ENCODE measurements at places on chromosomes 11 and 22.

DNA sequence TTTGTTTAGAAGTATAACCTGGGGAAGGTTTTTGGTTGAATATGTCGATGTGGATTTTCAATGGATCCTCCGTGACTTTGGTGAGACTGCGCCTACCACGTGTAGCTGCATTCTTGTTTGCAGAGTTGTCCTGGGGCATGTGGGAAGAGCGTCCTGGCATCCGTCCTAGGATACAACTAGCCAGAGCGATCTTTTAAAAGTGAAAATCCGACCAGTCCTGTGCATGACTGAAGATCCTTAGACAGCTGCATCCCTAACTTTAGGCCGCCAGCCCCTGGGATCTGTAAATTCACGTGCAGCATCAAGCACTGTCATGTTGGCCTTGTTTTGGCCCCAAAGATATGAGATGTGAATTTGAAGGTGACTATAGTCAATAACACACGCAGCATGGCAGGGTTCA, 22.4 kb upstream of the THY1 start:
- no peak for DNase-seq

GRCh38 chr22:42808521-42808920, 48.6 kb downstream of the ARFGAP3 start:
- DNase-seq, result no peak

- DNase-seq, result no peak
These were observed 25.2 kb downstream of the GVQW3 start for GRCh38 chr11:76406359-76406758.

DNA sequence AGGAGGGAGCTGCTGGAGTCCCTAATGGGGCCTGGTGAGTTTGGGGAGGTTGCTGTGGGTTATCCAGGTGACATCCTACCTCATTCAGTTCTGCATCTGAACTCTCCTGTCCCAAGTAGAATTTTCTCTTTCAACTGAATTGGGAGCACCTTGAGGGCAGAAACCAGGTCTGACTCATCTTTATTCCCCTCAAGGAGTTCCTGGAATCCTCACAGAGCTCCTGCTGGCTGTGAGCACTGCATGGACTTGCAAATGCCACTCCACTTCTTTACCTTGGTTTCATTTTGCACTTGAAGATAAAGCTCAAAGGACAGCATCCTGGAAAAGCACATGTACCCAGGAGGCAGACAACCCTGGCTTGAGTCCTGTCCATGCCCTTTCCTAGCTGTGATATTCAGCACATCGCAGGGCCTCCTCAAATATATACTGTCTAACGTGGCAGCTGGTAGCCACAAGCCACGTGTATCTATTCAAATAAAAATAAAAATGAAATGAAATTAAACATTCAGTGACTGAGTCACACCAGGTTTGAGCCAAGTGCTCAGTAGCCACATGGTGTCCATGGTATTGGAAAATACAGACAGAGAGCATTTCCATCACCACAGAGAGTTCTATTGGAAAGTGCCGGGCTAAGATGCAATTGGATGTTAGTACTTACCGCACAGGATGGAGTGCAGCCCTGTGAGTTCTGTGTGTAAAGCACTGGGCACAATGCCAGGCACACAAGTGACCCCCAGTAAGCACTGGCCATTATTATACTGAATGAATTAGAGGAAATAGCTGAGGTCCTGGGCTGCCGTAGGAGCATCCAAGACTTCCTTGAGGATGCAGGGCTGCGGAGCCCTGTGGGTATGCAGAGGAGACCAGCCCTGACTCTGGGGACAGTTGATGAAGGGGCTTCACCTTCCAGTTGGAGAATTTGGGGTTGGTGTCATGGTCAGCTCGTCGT, 149.0 kb downstream of the PKNOX2 start:
- DNase-seq, result no peak

DNA sequence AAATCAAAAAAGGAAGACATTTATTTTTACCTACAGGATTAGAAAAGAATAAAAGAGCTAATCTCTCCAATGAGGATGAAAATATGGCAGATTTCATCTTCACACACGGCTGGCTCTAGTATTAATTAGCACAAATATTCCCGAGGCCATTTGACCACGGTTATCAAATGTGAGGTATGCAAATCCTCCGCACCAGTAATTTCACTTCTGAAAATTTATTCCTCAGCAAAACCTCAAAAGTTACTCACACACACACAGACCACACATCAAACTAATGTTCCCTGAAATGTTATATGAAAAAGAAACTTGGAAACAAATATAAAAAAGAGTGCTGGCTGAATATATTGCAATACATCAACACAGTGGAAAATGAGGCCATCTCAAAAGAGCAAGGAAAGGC, 32.8 kb downstream of the CELSR1 start:
- DNase-seq, result no peak

DNA sequence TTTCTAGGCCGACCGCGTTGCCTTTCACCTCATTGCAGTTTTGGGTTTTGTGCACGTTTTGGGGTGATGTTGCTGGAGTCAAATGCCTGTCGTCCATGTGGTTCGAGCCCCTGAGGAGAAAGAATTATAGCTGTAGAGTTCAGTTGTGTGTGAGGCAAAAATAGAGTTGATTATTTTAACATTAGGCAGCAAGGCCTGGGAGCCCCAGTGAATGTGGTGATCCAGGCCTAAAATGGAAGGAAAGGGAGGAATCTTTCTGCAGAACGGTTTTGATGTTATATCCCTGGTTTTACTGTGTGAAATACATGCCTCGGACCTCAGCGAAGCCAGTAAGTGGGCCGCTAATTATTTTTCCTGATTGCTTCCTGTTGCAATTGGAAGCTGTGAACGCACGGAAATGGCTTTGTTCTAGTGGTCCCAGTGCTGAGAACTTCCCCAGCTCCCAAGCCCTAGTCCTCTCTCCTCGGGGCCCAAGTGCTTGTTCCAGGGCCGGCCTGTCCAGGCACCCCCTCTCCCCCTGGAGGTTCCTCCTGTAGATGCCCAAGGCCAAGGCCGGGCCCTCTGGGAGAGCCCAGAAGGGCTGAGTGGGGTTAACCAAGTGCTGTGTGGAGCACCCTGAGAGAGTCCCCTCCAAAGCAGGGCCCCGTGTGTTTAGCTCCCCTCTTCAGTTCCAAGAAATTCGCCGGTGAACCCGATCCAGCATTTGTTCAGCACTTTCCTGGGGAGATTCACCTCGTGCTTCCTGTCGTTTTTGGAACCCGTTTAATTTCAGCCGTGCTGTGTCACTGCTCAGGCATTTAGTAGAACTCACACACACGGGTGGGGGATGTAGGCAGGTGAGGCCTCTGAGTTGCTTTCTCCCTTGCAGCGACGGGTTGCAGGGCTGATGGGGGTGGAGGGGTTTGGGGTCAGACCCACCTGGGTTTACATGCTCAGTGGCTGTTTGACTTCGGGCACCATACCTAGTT, 2.1 kb downstream of the LRP5 start:
- no peak for DNase-seq

GRCh38 chr11:134858783-134859480, 446.9 kb upstream of the B3GAT1 start:
- DNase-seq, result no peak

DNA sequence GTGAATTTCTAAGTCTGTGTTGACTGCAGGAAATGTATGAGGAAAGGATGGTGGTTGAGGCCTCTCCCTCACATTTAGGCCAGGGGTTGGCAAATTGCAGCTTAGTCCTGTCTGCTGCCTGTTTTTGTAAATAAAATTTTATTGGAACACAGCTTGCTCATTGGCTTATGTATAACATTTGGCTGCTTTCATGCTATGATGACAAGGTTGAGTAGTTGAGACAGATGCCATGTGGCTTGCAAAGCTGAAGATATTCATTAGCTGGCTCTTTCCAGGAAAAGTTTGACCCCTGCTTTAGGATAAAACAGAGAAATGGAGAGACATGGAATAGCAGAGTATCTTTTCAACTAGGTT, 46.2 kb downstream of the BCR start:
- DNase-seq, result no peak

DNA sequence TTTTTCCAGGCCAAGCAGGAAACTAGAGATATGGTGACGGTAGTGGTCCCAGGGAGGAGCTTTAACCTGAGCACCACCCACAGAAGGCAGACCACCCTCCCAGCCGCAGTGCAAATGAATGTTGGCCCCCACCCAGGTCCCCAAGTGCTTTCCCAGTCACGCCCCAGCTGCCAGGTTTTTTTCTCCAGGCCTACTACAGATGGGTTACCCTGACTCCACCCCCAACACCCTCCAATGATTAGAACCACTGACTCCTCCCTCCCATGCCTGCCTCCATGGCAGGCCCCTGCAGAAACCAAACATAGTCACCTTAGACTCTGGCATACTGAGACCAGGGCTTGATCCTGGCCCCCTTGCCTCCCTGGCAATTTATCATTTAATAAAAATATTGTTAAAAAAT, 58.7 kb upstream of the CHST1 start:
- no peak for DNase-seq

- DNase-seq, result no peak
These were observed 7.1 kb upstream of the TPST2 start for GRCh38 chr22:26597026-26597425.

DNA sequence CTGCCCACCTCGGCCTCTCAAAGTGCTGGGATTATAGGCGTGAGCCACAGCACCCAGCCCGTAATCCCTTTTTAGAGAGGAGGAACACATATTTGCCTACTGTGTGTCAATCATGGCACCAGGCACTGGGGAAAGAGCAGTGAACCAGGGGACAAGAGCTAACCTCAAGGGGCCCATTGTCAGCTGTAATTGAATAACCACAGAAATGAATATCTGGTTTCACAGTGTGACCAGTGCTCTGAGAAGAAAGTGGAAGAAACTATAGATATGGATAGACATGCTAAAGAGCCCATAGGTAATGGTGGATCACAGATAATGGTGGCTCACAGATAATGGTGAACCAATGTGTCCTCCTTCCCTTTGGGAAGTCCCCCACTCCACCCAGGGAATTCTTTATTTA, 8.6 kb upstream of the KCTD14 start:
- DNase-seq, result no peak

DNA sequence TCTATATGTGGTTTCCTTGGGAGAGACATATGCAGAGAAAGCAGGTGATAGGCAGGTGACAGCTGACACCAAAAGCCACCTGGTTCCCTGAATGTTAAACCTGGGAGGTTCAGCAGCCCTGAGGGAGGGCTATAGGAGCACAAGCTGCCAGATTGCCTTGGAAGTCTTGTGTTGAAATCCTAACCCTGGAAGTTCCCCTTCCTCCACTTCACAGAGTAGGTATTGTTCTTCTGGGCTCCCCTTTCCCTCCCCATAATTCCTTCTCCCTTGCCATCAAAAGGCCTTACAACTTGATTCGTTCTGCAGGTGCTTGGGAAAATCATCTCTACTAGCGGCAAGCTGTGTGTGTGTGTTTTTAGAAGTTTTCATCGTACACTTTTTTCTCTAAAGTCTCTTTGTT, 5.4 kb downstream of the LDLRAD3 start:
- no peak for DNase-seq

All from stimulated activated CD4-positive, alpha-beta T cell treated with anti-CD3 and anti-CD28 coated beads, TNF-alpha, amount 100 ng/mL, for 1 hour (primary cell).